ENCODE measurements at places on chromosomes 6 and 20.

DNA sequence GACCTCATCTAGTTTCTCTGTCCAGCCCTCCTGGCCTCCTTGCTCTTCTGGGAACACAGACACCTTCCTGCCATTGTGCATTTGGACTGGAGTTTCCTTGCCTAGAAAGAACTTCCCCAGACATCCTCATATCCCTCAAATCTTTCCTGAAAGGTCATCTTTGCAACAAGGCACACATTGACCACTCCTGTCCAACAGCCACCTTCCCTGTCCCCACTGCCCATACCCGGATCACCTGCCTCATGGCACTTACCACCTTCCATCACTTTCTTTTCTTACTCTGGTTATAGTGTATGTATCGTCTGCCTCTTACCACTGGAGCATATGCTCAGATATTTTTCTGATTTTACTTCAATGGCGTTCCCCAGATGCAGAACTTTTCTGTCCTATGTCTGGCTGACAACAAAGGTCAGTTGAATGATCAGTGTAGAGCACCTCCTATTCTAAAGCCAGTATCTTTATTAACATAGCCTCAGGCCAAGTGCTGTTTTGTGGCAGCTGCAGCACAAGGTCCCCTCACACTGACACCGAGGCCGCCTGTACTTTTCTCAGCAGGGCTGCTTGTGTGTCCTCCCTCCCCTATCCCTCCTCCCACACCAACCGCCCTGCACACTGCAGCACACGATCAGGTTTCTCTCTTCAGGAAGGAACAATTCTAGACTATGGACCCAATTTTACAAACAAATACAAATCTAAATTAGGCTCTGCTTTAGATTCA, 4.1 kb downstream of the HLA-C start:
- DNase-seq, result no peak

DNA sequence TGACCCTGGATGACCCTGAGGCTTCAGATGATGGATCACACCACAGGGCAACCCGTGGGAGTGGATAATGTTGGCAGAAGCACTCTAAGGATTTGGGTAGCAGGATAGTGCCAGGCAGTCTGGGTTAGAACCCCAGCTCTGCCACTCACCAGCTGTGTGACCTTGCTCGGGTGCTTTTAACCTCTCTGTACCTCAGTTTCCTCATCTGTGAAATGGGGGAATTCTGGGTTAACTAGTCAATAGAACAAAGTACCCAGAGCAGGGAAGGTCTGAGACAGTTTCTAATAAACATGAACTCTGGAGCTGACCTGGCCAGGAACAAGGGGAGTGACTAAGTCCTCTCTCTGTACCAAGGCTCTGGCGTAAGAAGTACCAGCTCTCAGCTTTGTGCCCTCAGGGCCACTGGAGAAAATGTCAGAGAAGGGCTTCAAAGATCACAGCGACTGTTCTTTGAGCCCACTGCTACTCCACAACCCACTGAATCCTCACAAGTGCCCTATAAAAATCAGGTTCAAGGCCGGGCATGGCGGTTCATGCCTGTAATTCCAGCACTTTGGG, 14.7 kb upstream of the NOL4L start:
- DNase-seq, result no peak

- no peak for DNase-seq
Observed at GRCh38 chr20:38548356-38549083, 32.5 kb upstream of the ADIG start.

- no peak for DNase-seq
Observed at GRCh38 chr6:157908369-157909281, 73.0 kb upstream of the SYNJ2 start.

- no peak for DNase-seq
Observed at GRCh38 chr20:62487561-62488354, 12.0 kb upstream of the GATA5 start.

DNA sequence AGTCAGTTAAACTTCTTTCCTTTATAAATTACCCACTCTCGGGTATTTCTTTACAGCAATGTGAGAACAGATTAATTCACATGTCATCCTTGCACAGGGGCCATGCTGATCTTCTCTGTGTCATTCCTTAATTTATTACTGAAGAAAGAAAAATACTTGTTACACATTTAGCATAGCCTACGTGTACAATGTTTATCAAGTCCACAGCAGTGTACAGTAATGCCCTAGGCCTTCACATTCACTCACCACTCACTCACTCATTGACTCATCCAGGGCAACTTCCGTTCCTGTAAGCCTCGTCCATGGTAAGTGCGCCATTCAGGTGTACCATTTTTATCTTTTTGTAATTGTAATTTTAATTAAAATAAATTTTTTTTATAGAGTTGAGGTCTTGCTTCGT, 73.6 kb downstream of the RSPH3 start:
- no peak for DNase-seq

- DNase-seq, result peak; percentile 24
Observed at GRCh38 chr6:128519931-128520435, 416 bp downstream of the PTPRK start.

GRCh38 chr6:95576998-95577303, 384 bp upstream of the MANEA start:
- no peak for DNase-seq

DNA sequence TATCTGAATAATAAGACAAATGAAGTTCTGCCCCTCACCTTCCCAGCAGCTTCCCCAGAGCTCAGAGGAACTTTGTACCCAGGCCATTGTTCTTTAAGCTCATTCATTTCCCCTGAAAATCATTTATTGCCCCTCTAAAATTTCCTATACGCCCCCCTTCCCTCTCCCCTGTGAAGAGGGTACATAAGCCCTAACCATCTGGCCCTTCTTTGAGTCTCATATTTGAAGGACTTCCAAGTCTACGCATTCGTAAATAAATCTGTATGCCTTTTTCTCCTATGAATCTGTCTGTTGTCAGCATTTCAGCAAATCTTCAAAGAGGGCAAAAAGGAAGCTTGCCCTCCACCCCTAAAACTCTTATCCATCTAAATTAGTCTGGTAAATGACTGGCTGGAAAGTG, 73.1 kb upstream of the DST start:
- no peak for DNase-seq

DNA sequence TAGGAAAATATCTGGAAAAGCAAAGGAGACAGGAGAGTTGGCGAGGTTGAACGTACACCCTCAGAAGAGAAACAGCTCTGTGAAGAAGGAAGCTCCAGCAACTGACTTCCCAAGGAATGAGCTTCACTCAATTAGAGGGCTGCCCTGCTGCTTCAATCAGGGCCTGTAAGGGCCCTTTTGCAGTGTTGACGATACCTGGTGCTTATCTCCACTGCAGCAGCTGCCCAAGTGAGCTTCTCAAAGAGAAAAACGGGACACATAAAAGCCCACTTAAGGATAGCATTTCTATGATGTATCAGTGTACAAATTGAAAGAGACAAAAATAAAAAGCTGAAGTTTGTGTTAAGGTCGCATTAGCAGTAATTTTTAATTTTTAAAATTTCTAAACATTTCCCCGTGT, 16.4 kb downstream of the SEC63 start:
- DNase-seq, result no peak

DNA sequence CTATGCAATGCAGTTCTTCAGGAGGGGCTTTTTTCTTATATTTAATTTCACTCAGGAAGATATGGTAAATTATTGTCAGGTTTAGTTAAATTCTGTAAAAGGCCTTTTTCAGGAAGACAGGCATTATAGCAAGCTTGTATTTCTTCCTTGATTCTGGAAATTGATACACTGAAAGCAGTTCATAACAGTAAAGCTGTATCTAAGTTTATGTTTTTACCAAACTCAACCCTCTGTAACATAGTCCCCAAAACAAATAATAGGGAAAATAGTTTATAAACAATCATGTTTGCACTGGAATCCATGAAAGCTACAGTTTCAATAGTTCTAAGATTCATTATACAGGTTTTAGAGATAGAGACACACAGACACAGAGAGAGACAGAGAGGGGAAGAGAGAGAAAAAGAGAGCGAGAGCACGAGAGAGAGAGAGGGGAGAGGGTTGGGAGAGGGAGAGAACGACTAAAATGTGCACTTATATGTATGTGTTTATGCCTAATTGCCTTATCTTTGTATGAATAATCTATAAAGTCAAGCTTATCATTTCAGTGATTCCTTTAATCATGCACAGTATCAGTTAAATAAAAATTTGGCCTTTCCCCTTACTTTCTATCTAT, 454.4 kb downstream of the RFPL4B start:
- DNase-seq, result no peak

- no peak for DNase-seq
Observed at GRCh38 chr6:39797751-39798150, 5.6 kb downstream of the DAAM2 start.

Data from stimulated activated CD4-positive, alpha-beta T cell treated with anti-CD3 and anti-CD28 coated beads, TNF-alpha, amount 100 ng/mL, for 1 hour (primary cell).